ENCODE measurements at places on chromosomes 7 and 10.

- no peak for DNase-seq
These were observed 27.3 kb upstream of the PWWP2B start for GRCh38 chr10:132369636-132370185.

GRCh38 chr10:3491571-3491970, 293.4 kb downstream of the KLF6 start:
- no peak for DNase-seq

- DNase-seq = no peak
These were observed 82.3 kb downstream of the COL13A1 start for GRCh38 chr10:69884024-69884367.

DNA sequence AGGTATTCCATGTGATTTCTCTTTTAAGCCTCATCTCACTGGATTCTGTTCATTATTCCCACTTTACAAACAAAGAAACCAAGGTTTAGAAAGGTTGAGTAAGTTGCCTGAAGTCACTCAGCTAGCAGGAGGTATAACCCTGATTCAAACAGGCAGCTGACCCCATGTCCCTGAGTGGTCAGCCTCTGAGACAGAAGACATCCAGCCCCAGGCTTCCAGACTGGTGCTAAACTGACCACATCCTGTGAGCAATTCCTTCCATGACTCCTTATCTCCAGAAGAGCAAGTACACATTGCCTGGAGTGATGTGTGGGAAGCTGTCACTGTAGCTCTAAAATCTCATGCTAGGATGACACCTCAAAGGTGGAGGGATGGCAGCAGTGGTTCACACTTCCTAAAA, 3.7 kb downstream of the PLPP4 start:
- DNase-seq = no peak

- DNase-seq = no peak
These were observed 9.2 kb downstream of the BNIP3 start for GRCh38 chr10:131972474-131973071.

DNA sequence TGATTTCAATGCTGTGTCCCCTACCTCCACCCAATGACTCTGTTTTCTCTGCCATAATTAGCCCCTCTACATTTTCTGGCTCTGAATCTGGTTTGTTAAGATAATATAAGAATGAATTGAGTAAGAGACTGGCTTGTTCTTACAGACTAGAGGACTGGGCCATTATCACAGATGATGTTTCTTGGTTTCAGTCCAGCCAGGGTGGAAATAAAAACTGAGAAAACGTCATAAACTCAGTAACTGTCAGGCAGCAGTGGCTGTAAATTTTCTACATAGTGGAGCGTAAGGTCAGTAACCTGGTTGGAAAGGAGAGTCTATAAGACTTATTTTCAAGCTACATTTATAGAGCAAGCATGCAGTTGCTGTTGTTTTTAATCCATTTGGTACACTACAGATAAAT, 485.4 kb downstream of the HTR7 start:
- no peak for DNase-seq

DNA sequence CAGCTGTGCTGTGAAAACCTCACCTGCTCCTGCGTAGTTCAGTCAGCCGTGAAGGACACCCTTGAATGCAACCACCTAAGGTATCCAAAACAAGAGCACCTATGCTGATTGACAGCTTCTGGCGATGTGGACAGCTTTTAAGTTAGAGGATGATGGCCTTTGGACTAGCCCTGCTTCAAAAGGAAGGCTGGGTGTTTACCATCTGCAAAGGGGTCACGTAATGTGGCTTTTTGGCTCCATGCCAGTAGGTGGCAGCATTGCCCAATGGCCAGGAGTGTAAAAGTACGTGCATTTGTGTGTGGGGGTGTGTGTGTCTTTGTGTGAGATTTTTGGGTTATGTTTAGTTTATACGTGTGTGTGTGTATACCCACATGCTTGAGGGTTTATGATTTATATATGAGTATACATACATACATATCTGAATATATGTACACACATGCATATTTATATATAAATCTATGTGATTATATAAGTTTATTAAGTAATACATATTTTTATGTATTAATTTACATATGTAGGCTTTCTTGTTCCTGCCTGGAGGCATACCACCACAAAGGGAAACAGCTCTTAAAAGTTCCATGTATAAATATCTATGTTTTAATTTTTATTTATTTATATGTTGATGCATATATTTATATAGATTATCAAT, 236.3 kb upstream of the ANKRD30A start:
- peak; percentile 33 for DNase-seq

GRCh38 chr10:101772895-101773761, 2.8 kb downstream of the FGF8 start:
- DNase-seq = no peak
